ENCODE measurements at places on chromosomes 1 and 21. TPM values are rescaled to one million over a fixed set of nuclear protein-coding genes. Genes with fewer than 3 reads are reported as not detected.

C1orf116 gene
- 0.71 TPM for total RNA-seq

LGR6 gene
- total RNA-seq: 8.1 TPM

GRCh38 chr1:207913951-207914350 is 3.0 kb upstream of the CD34 start:
- DNase-seq: no peak

DNA sequence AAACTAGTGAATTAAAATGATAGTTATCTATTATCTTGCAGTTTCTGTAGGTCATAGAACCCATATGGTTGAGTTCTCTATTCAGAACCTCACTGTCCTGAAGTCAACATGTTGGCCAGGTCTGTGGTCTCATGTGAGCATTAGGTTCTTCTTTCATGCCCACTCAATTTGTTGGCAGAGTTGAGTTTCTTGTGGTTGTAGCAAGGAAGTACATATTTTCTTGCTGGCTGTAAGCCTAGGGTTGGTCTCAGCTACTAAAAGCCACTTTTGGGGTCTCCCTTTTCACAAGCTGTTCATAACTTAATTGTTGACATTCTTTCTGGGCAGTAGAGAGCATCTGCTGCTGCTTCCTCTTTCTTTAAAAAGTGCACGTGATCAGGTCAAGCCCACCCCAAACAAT is 1165.1 kb upstream of the NCAM2 start:
- DNase-seq: no peak

OVAAL gene
- total RNA-seq: not detected

Measured in testis (tissue), 5 donors.